Glutamatergic neuron (in vitro differentiated cells): ENCODE measurements at places on chromosomes 12 and 14.

- DNase-seq, result no peak
These were observed 43.1 kb upstream of the ABCC9 start for GRCh38 chr12:21984375-21984774.

DNA sequence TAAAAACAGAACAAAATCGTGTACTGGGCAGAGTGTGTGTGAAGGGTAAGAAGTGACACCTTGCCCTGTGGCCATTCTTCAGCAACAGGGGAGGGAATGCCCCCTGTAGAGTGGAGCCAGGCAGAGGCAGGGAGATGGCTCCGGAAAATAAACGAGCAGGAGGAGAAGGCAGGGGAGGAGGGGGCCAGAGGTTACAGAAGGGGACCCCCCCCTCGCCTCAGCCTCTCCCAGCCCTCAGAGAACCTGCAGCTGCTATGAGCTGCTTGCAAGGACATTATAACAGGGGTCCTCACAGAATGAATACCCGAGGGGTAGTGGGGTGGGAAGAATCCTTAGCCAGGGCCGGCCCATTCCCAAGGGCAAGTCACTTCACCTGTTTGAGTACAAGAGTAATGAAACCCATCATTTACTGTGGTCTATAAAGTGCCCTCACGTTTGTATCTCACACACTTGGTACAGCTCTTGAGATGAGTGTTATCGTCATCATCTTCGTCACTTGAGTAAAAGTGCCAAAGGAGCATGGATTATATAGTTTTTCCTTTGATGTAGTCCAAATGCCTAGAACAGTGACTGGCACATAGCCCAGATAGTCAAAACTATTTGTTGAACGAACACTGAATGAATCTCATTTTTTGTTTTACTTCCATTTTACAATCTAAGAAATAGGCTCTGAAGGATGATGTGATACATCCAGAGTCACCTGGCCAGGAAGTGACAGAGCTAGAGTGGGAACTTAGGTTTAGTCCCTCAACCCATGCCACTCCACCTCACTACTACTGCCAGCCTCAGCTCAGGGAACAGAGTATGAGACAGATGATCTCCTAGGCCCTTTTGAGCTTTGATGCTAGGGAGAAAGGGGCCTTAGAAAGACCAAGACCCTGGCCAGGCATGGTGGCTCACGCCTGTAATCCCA, 14.5 kb downstream of the SCNN1A start:
- no peak for DNase-seq

DNA sequence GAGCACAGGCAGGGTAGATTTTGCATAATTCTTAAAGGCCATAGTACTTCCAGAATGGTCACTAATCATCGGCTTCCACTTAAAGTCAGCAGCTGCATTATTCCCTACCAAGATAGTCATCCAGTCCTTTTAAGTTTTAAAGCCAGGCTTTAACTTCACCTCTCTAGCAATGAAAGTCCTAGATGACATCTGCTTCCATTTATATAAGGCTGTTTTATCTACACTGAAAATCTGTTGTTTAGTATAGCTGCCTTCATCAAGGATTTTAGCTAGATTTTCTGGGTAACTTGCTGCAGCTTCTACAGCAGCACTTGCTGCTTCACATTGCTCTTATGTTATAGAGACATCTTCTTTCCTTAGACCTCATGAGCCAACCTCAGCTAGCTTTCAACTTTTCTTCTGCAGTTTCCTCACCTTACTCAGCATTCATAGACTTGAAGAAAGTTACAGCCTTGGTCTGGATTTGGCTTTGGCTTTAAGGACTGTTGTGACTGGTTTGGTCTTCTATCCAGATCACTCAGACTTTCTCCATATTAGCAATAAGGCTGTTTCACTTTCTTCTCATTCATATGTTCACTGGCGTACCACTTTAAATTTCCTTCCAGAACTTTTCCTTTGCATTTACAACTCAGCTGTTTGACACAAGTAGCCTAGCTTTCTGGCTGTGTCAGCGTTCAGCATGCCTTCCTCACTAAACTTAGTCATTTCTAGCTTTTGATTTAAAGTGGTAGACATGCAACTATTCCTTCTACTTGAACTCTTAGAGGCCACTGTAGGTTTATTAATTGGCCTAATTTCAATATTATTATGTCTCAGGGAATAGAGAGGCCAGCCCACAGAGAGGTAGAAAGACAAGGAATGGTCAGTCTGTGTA, 209.9 kb upstream of the GARIN2 start:
- DNase-seq, result no peak

- no peak for DNase-seq
These were observed 7.8 kb upstream of the CACNA2D4 start for GRCh38 chr12:1926251-1926657.

GRCh38 chr12:123089631-123090353, 61.1 kb downstream of the PITPNM2 start:
- DNase-seq, result no peak
